ENCODE measurements at places on chromosomes 11 and 22. TPM values are rescaled to one million over a fixed set of nuclear protein-coding genes. Genes with fewer than 3 reads are reported as not detected.

LARGE1 gene
- 13.7 TPM for total RNA-seq

DGCR6 gene
- total RNA-seq: 0.92 TPM

ETS1 gene
- 14.2 TPM for total RNA-seq

GRCh38 chr22:49137206-49137840 lies 690.4 kb downstream of the BRD1 start:
- DNase-seq: no peak

LRRC74B gene
- not detected for total RNA-seq

DNA sequence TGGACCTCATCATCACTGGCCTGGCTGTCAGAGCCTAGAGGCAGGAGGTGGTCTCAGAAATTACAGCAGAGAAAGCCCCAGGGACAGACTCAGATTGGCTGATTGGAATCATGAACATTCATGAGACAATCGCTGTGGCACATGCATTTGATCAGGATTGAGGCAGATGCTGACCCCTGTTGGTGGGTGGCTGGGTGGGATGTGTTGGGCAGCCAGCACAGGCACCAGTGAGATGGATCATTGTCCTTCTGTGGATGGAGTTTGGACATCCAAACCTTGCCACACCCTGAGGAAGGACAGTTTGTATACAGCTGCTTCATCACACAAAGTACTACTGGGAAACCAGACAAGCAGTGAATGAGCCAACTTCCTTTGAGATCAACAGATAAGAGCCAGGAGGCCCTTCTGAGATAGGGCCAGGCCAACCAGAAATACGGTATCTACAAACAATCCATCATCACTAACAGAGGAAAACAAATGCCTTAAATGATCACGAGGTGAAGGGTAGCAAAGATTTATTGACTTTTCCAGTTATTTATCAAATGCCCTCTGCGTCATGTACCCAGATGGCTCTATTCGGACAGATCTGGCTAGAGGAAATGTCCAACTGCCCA lies 17.3 kb downstream of the COMMD9 start:
- DNase-seq: no peak

HTR3A gene
- 0.18 TPM for total RNA-seq

- no peak for DNase-seq
Observed at GRCh38 chr22:29270475-29271271, 2.6 kb downstream of the EWSR1 start.

- no peak for DNase-seq
Observed at GRCh38 chr11:68890490-68891231, 13.0 kb downstream of the MRPL21 start.

- DNase-seq: no peak
Observed at GRCh38 chr11:1854949-1855885, 2.3 kb downstream of the LSP1 start.

SYT7 gene
- total RNA-seq: 31.6 TPM

DNA sequence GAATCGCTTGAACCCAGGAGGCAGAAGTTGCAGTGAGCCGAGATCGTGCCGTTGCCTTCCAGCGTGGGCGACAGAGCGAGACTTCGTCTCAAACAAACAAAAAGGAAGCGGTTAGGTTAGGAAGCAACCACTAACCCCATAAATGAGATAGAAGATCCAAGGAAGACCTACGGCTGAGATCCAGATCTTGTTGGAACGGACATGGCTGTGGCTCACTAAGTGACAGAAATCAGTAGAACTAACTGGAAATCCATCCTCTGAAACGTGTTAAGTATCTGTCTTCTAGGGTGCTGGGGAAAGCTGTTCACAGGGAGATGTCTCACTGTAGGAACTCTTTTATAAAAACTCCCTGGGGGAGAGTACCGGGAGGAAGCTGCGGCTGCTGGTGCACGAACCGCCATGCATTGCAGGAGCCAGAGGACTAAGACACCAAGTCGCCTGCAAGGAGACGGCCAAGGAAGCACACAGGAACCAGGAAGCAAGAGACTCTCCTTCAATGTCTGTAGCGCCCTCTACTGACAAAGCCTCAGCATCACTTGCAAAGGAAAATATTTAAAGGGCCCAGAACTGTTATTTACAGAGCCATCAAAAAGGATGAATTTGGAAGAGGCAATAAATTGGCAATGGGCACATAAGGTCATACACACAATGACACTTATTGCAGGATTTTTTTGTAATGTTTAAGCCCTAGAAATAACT lies 16.9 kb upstream of the SPTY2D1 start:
- DNase-seq: no peak

KDM4E gene
- total RNA-seq: not detected

- no peak for DNase-seq
Observed at GRCh38 chr11:92190535-92191206, 33.9 kb upstream of the FAT3 start.

- no peak for DNase-seq
Observed at GRCh38 chr22:42934338-42934737, 77.3 kb upstream of the ARFGAP3 start.

FERMT3 gene
- total RNA-seq: 5.1 TPM

GRCh38 chr11:68480852-68481510 lies 20.4 kb downstream of the PPP6R3 start:
- DNase-seq: no peak

DNA sequence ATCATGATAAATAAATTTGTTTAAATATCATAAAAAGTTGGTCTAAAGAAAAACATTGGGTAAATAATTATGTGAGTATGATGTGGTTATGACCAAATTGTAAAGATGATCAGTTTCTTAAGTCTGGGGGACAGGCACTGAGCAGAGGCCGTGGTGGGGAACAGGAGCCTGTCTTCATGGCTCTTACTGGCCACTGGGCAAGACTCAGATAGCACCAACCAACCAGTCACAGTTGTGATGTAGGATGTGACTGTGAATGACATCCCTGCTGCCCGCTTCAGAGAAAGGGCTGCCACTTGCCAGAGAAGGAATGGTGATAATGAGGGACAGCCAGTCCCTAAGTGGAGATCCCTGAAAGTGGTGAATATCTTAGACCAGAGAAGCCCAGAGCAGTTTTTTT lies 7.0 kb downstream of the PTPRJ start:
- DNase-seq: no peak

- DNase-seq: no peak
Observed at GRCh38 chr11:3995949-3996554, 98.5 kb upstream of the RRM1 start.

DNA sequence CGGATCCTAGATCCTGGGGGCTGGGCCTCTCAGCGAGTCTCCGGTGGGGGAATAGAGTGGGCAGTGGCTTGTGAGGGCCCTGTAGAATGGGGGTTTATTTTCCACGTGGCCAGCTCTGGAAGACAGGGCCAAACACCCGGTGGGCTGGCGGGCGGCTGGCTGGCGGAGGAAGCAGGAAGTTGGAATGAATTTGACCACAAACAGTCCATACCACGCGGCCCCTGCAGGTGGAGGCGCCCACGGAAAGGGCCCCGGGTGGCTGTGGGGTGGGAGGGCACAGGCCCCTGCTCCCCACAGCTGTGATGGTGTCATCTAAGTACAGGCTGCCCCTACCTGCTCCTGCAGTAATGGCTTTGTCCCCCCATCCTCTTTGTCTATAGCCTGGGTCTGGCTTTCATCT lies 15.1 kb downstream of the MCAT start:
- no peak for DNase-seq

DNA sequence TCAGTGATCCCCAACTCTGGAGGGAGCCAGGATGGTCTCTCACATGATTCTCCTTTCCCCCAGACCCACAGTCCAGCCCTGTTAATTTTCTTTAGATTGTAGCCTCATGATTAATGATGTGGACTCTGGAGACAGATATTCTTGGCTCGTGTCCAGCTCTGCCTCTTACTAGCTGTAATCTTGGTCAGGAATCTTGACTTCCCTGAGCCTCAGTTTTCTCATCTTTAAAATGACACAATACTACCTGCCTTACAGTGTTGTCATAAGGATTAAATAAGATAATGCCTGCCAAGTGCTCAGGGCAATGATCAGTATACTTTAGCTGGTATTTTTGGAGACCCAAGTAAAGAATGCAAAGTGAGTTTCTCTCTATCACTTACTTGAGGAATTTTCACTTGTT lies 60.0 kb downstream of the SPECC1L start:
- no peak for DNase-seq

DNA sequence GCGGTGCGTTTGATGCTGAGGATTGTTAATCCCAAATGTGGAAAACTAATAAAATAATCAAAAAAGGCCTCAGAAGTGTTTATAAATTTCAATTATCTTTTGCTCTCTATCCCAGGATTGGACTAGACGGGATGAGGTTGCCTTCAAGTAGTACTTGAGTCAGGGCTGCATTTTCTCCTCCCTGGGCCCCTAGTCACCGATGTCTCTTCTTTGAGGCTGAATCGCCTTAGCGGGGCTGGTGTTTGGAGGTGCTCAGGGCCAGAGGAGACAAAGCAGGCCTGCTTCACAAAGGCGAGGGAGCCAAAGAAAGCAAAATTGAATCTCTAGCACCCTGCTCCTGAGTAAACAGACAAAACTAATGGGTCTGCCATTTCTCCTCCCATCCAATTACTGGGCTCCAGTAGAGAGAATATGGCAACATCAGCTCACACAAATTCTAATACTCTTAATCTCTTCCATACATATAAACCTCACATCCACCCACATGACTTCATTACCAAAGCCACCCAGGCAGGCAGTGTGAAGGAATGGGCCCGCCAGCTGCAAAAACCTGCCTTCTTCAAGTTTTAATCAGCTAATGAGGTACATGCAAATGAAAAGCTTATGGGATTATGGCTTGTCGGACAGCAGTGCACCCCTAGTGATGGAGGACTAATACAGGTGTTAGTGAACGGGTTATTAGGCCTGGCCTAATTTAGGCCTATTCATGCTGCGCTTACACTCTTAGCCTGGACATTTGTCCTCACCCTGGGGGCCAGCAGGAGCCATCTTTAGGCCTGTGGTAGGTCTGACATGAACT lies 52.7 kb upstream of the HTATIP2 start:
- no peak for DNase-seq

- DNase-seq: no peak
Observed at GRCh38 chr11:123753110-123753509, 1.2 kb downstream of the OR6X1 start.

DNA sequence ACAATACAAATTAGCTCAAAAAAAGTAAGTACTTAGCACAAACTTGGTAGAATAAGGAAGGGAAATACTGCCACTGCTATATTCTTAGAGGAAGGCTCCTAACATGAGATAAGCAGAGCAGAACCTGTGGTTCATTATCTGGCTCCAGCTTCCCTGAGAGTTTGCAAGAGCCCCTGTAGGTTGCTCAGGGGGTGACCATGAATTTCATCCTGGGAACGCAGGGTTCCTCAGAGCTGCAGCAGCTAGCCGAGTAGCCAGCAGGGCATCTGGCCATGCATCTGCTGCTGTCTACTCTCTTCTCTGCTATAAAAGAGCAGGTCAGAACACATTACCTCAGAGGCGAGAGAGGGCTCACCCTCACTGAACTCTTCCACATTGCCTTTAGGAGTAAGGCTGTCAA lies 67.3 kb downstream of the TRPC6 start:
- no peak for DNase-seq

DNA sequence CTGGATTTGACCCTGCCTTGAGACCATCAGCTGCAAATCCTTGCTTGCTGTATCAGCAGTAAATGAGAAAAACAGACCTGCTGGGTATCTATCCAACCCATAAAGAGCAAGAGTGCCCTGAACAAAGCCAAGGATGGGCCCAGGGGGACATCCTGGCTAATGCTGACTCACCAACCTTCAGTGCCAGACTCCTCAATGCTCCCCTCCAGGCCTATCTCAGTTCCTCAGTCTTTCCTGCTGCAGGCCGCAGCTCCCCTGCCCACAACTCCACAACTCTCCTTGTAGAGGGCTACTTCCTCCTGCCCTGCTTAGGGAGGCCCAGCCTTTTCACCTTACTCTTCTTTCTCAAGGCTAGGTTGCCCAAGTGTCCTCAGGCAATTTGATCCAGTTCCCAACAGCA lies 2.6 kb downstream of the LAMTOR1 start:
- DNase-seq: no peak

GRCh38 chr11:109510316-109510715 lies 88.3 kb downstream of the C11orf87 start:
- no peak for DNase-seq

MOGAT2 gene
- total RNA-seq: 89.9 TPM

MYO18B gene
- total RNA-seq: 0.04 TPM

- no peak for DNase-seq
Observed at GRCh38 chr22:29431986-29432385, 6.4 kb upstream of the RFPL1 start.

GRCh38 chr11:76523147-76523546 lies 78.3 kb downstream of the EMSY start:
- no peak for DNase-seq

- DNase-seq: no peak
Observed at GRCh38 chr11:11068113-11068512, 210.3 kb upstream of the ZBED5 start.

TOP3B gene
- 13.5 TPM for total RNA-seq

GRCh38 chr11:95790933-95791708 lies 823 bp downstream of the CEP57 start:
- DNase-seq: peak; percentile 82

DNA sequence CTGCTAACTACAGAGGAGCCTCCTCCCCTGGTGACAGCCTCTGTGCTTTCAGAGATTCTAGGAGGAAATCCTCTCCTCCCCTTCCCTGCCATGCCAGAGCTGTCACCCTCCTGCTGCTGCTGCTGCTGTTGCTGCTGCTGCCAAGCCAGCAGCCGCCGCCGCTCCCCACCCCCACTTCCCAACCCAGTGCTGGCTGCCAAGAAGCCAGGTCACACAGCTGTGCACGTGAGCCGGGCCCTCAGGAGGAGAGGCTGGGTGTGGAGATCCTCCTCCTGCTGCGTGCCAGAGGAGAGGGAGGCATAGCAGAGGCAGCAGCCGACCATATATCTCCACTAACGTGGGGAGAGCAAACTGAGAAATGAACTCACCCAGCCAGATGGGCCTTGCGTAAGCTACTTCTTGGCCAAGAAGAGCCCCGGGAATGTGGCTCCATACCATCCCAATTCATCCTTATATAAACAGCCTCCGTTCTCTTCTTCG lies 12.4 kb downstream of the CRY2 start:
- DNase-seq: peak; percentile 96

- DNase-seq: no peak
Observed at GRCh38 chr11:44835938-44836337, 109.2 kb downstream of the TSPAN18 start.

RNF215 gene
- 6.5 TPM for total RNA-seq

DNA sequence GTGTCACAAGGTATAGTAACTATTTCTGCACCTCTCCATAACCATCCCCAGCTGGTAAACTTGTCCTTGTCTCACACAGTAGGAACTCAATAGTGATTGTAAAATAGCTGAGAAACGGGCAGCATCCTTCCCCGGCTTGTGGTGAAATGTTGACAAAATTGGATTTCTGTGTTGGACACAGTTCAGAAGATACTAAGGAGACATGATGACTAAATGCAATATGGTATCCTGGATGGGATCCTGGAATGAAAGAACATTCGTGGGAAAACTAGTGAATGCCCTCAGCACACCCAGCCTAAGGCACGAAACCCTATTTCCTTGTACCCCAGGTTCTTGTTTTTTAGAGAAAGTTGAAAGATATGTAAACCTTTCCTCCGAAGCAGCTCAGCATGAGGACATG lies 18.8 kb upstream of the OPCML start:
- DNase-seq: no peak

DNA sequence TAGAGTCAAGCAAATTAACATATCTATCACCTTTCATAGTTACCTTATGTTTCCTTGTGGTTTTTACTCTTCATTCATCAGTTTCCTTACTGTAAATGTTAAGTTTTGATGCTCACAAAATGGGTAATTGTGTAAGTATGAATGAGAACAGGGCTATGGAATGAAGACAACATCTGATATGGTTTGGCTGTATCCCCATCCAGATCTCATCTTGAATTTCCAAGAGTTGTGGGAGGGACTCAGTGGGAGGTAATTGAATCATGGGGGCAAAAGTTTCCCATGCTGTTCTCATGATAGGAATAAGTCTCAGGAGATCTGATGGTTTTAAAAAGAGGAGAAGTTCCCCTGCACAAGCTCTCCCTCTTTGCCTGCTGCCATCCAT lies 107.6 kb downstream of the CCDC34 start:
- no peak for DNase-seq
